ENCODE measurements at places on chromosomes 2 and 18.

DNA sequence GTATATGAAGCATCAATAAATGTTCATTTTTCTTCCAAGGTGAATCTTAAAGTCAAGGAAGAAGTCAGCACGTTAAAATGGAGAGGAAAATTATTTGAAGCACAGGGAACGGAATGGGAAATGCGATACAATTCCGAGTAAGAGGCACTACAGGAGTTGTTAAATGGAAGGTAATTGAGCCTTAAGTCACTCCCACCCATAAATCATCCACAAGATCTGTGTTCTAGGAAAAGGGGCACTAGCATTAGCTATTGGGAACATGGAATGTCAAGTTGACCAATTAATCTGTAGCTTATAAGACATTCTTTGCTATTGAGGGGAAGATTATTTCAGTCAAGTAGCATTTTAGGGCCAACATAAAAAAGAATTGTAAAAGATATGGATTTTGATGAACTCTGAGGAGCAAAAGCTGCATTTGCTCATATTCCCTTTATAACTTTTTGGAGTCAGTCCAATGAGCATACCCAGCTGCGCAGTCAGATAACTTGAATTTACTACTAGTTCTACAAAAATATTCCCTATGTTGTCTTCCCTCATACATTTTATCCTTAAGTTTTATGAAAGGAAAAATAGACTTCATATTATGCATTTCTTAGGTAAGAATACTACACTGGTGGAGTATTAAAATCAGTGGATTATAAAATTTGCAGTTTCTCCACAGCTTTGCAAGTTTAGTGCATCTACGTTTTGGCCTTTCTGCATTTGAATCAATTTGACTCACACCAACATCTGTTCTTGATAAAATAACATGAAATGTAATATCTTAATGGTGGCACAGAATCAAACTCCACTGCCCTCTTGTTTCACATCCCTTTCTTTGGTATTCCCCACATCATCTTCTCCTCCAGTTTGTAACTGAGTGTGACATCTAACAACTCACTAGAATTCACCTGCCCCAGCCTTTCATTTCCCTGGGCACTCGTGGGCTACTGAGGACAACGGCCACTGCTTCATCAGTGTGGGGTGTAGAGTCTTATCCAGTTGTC is 95.6 kb downstream of the SP3 start:
- DNase-seq: no peak

DNA sequence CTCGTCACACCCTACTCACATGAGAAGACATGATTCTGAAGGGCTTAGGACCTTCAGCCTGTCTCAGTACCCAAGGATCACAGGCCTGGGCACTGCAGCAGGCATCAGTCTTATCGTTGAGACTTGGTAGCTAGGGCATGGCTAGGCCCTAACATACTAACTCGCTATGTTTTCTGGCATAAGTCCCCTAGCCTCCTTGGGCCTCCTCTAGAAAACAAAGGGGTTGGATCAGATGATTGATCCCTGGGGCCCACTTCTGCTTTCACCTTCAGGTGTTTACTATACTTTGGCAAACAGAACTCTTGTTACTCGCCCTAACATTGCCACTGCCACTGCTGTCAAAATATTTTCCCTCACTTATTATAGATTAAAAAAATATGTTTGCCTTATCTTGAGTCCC is 44.2 kb downstream of the VSNL1 start:
- no peak for DNase-seq

- no peak for DNase-seq
These were observed 31.0 kb downstream of the TANC1 start for GRCh38 chr2:158999458-158999857.

DNA sequence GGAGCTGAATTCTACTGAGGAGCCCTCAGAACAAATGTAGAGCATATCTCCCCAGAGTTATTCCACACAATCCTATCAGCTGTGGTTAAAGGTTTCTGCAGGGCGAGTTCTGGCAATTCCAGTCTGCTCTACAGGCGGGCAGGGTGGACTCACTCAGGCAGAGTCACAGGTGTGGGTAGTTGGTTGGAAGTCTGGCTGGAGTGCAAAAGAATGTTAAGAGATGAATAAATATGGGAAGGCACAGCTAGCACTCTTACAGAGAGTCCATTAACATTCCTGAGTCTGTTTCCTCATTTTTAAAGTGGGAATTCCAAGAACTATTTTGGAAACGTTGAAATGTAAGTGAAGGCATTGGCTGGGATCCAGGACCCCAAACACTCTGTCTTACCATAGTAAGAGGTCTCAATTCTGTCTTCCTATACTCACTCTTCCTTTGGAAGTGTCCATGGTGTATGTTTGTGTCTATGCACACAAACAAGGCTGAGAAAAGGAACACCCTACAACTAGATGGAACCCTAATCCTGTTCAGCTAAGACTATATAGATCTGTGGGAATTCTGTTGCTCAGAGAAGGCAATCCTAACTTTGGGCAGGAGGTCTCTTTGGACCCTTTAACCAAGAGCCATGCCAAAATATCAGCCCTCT is 63.3 kb upstream of the AQP4 start:
- DNase-seq: no peak

DNA sequence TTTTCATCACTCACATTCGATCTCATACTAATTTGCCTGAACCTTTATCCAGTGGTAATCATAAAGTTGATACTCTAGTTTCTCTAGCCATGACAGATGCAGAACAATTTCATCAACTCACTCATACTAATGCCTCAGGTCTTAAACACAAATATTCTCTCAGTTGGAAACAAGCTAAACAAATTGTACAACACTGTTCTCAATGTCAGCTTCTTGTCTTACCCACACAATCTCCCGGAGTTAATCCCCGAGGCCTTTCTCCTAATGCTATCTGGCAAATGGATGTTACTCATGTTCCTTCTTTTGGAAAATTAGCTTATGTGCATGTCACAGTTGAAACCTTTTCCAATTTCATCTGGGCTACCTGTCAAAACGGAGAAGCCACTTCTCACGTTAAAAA is 11.5 kb upstream of the CNOT11 start:
- DNase-seq: no peak

DNA sequence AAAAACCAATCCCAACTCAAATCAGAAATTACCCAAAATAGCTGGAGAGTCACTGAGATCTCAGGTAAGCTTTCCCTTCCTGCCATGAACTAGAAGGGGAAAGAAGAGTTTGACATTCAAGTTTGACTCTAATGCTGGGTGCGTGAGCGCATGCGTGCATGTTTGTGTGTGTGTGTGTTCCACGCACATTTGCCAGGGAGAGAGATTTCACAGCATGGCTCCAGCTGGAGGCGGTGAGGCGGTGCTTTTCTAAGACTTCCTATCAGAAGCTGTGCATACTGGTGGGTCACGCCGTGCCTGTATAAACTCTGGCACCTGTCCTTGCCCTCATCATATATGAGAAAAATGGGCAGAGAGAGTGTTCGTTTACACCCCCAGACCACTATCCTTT is 116.2 kb downstream of the MSH2 start:
- no peak for DNase-seq

GRCh38 chr2:144456680-144457079 is 63.2 kb downstream of the ZEB2 start:
- no peak for DNase-seq

GRCh38 chr2:151968770-151969470 is 129.9 kb downstream of the CACNB4 start:
- DNase-seq: no peak

DNA sequence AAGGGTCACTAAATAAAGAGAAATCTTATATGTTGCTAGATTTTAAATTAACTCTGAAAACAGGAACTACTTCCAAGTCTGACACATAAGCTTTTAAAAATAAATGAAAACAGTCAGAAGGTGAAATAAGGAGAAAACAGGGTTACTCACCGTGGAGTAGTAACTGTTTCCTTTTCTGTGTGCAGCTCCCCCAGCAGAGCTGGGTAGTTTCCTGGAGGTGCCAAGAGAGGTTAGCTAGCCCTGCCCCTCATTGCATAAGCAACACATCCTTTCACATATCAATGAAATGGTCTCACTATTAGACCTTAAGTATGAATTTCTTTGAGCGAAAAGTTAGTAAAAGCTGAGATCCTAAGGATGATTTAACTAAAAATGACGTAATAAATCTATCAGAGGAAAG is 54.0 kb upstream of the GPR75 start:
- no peak for DNase-seq

DNA sequence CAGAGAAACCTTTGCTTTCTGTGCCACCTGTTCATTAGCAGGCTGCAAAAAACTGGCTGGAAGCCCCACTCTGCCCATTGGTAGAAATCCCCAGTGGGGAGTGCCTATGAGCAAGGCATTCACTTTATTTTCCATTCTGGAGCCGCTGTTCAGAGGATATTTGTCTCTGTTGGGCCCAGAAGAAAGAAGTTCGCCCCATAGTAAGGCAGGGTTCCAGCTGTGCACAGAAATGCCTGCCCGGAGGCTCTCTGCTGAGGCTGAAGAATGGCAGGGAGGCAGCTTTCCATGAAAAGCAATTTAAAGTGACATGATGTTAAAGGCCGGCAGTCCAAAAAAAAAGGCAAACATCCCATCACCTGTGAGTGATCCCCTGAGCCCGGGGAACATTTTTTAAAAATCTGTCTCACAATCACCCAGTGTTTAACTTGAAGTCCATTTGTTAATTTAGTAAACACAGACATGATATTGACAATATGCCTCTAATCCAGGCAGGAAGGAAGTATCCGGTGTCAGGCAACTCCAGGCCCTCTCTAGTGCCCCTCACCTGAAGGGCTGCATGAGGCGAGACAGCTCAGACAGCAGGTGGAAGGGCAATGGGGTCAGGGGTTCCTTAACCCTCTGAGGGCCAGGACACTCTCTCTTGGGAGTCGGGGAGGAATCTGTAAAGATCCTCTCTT is 265.1 kb upstream of the SIX2 start:
- no peak for DNase-seq

DNA sequence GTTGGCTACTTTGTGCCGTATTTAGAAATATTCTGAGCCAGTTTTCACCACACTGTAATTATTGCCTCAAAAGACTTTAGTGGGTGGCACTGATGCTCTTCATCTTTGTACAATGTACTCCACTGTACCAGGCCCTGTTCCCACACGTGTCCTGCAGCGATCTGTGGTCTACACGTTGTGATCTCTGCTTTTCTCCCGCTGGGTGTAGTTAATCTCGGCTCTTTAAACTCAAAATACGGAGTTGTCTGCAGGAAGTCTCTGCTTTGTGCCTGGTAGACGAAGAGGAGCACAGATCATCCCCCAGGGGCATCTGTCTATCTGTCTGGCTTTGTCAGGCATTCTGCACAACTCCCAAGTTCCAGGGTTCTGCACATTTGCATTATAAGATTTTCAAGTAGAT is 12.1 kb upstream of the GREB1 start:
- no peak for DNase-seq

DNA sequence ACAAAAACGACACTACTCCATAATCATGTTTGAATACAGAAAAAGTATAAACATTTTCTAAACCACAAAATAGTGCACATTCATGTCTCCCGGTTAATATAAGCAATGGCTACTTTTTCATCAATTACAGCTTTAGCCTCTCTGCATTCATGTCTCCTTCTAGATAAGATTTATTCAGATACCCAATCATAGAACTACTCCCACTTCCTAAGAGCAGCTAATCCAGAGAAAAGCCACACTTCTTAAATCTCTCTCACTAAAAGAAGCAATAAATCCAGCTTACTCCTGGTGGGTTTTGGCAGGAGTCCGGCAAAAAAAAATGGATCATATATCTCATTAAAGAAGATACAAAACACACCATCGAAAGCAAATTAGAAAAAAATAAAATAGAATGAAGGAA is 20.1 kb downstream of the DSEL start:
- DNase-seq: no peak

- no peak for DNase-seq
These were observed 69.7 kb upstream of the FOSL2 start for GRCh38 chr2:28322981-28323396.

GRCh38 chr2:128606837-128607236 is 288.2 kb upstream of the HS6ST1 start:
- no peak for DNase-seq

GRCh38 chr2:109511168-109511567 is 102.6 kb downstream of the SEPTIN10 start:
- DNase-seq: no peak

- DNase-seq: no peak
These were observed 261.7 kb downstream of the SATB2 start for GRCh38 chr2:199195927-199196502.

DNA sequence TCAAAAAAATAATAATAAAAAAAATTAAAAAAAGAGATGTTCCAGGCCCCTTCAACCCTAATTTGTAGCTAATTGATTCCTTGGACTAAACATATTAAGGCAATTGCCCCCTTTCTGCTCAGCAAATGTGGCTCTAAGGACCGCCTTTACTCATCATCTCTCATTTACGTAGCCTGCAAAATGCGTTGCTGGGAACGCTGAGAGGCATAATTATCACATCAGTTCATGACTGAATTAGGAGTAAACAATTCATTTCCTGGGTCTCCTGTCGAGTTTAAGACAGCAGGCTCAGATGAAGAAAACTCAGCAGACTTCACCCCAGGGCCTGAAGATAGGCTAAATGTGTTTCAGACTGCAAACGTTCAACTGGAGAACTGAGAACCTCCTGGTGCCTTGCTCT is 413.5 kb downstream of the NBAS start:
- DNase-seq: no peak

DNA sequence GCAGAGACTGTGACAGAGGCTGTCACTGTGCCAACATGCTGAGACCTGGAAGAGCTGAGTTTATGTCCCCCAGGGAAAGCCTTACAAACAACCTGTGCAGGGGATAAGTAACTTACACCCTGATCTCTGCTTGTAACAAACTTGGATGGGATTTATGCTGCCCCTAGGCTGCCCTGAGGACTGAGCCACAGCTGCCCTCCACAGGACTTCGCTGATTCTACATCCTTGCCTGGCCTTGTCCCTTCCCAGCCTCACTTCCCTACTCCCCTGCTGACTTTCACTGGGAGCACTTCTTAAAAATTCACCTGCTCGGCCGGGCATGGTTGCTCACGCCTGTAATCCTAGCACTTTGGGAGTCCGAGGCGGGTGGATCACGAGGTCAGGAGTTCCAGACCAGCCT is 45.9 kb upstream of the ASAP2 start:
- no peak for DNase-seq

GRCh38 chr2:38243186-38243880 is 133.7 kb downstream of the ATL2 start:
- no peak for DNase-seq

- no peak for DNase-seq
These were observed 370.7 kb upstream of the CYRIA start for GRCh38 chr2:17036361-17036760.

DNA sequence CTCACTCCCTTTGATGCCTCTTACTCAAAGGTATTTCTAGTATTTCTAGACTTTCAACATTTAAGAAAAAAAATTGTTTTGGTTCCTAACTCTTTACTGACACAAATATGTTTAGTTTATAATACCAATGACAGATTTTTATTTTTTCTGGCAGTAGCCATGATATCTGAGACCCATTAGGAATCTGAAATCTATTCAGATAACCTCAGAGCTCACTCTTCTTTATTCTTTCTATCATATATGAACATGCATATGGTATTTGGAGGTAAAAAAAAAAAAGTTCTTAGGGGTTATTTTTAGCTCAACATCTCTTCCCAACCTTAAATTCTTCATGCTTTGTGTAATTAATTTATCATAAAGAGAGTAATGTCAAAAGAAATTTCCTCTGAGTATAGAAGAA is 465.5 kb downstream of the CDH2 start:
- DNase-seq: no peak

GRCh38 chr2:45261746-45262145 is 252.5 kb upstream of the SIX2 start:
- no peak for DNase-seq
